ENCODE measurements at places on chromosomes 2 and 18.
A peak's percentile ranks its signal among the peaks of the same experiment; 100 is the strongest.

DNA sequence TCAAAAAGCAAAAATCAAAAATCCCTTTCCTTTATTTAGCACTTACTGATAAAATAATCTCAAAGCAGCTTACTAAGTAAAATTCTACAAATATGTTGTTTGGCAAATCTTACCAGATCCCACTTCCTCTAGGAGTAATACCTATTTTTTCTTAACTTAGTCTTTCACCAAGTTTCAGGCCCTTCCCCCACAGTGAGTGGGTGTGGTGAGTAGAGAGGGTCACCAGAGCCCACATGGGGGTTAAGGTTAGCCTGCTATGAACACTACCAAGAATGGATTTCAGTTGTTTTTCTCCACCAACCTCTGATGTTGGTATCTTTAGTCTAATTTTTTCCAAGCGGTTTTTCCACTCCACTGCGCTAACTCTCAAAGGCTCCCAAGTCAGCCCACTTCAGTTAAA, 23.2 kb downstream of the PIAS2 start:
- DNase-seq: no peak

DNA sequence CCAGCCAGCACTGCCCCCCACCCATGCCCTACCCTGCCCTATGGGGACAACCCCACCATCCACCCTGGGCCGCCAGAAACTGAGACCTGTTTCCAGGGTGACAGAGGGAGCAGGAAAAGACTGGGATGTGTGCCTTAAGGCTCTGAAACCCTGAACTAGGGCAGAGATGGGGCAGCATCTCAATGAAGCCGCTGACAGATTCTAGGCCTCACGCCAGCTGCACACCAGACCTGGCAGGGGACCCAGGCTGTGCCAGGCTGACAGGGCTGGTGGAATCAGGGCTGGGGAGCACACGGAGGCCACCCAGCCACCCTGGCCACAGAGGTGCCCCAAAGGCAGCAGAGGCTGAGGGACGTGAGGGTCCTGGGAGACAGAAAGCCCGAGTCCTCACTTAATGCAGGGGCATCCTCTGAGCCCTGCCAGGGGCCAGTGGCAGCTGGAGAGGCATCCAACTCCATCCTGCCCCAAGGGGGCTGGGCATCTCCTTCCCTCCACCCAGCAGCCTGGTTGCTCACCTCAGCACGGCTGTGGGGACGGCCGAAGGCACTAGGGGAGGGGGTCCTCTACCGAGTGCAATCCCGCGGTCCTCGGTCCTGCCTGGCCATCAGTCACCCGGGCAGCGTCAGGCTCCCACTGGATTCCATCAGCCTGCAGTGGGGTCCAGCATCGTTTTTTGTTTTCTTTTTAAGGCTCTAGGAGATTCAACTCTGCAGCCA, 169.2 kb downstream of the ZFP36L2 start:
- DNase-seq: peak; percentile 85

GRCh38 chr2:113963965-113964364, 74.1 kb downstream of the ACTR3 start:
- DNase-seq: no peak

GRCh38 chr2:29012211-29012681, 31.1 kb downstream of the TOGARAM2 start:
- no peak for DNase-seq

- no peak for DNase-seq
Observed at GRCh38 chr2:207926989-207927300, 98.4 kb downstream of the PLEKHM3 start.

DNA sequence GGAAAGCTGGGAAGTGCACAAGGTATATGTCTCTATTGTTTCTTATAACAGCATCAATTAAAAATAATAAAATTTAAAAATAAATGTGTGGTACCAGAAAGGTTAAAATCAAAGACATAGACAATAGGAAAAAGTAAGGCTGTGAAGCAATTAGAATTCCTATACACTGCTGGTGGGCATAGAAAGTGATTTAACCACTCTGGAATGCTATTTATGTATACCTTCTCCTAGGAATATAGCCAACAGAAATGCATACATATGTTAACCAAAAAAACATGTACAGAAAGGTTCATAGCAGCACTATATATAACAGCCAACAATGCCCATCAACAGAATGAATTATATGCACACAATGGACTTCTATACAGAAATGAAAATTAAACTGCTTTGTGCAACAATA, 43.0 kb downstream of the WDSUB1 start:
- DNase-seq: no peak

Measured in anterior cingulate cortex (tissue), 58 donors.